ENCODE measurements at places on chromosomes 16 and 17.

DNA sequence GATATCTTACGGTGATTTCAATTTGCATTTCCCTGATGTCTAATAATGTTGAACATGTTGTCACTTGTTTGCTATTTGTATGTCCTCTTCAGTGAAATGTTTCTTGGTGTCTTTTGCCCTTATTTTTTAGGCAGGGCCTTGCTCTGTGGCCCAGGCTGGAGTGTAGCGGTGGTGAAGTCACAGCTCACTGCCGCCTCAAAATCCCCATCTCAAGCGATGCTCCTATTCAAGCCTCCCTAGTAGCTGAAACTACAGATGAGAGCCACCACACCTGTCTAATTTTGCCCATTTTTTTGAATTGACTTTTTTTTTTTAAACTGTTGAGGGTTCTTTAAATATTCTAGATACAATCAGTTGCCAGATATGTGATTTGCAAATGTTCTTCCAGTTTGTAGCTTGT is 8.3 kb downstream of the UBE2G1 start:
- DNase-seq, result no peak

- DNase-seq, result no peak
Measured at GRCh38 chr17:78805301-78805700, 23.2 kb upstream of the CYTH1 start.

GRCh38 chr17:63961355-63962212 is 11.1 kb downstream of the SCN4A start:
- DNase-seq, result peak; percentile 73

DNA sequence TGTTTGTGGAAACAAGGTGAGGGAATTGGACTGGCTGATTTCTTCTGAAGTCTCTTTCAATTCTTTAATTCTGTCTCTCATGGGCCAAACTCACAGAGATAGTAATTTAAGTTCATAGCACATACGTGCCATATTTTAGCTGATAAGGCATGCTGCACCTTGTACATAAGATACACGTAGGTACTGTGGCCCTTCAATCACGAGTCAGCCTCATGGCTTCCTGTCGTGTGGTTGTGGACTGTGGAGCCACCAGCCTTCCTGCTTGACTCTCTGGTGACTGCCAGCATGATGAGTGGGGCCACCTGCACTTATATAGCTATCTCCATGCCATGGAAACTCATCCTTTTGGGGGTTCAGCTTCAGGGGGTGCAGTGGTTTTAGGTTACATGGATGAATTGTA is 25.1 kb downstream of the KSR1 start:
- DNase-seq, result no peak

Measured in NCI-H1048 (cell line).